ENCODE measurements at places on chromosomes 1 and 21. TPM values are rescaled to one million over a fixed set of nuclear protein-coding genes. Genes with fewer than 3 reads are reported as not detected.

DNA sequence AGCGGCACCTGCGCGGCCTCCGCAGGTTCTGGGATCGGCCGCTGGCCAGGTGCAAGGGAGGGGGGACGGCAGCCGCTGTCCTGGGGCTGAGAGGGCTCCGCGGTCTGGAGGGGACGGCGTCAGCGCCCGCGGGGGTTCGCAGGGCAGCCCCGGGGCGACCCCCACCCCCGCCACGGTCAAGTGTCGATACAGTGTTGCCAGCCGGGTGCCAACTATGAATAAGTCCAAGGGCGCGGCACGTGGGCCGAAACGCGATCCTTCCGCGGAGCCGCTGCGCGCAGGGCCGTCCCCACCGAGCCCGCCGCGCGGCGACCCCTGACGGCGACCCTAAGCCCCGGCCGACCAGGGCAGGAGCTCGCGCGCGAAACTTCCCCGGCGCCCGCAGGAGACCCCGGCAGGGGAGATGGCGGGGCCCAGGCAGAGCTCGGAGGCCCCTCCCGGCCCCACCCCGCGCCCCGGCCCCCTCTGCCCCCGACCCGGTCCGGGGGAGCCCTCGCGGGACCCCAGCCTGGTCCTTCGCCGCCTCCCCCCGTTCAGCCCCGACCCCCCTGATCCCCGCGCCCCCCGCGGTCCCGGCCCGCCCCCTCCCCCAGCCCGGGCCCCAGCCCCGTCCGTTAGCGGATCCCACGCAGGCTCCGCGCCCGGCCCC is 586 bp upstream of the AGPAT3 start:
- DNase-seq: peak; percentile 88

DNA sequence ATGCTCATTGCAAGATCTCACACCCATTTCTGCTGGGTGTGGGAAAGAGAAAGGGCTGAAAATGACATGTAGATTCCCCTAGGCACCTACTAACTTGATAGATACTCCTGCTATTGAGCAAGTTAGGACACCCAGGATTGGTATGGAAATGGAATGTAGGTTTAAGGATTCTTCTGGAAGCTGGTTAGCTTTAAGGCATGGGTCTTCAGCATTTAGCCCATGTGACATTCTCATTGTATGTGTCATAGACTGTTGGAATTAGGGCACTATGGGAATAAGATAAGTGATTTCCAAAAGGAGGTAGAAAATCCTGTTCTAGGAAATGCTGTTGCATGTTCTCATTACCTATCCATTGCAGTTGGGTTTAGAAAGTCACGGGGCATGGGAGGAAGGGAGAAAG is 76.2 kb downstream of the DISC1 start:
- no peak for DNase-seq

- DNase-seq: no peak
Observed at GRCh38 chr1:71778940-71779339, 503.4 kb downstream of the NEGR1 start.

GRCh38 chr1:67855444-67855843 is 22.2 kb upstream of the GNG12 start:
- no peak for DNase-seq

GRCh38 chr21:38911484-38912101 is 105.9 kb downstream of the ETS2 start:
- no peak for DNase-seq

GRCh38 chr1:89022167-89022959 is at the start of gene GBP3:
GBP3 (minus strand) TSS chr1:89022866; CDS start chr1:89020721, 2,145 bp downstream.
- DNase-seq: no peak

GRCh38 chr1:208010487-208011071 is 99.7 kb upstream of the CD34 start:
- no peak for DNase-seq

GRCh38 chr1:179955731-179956130 is 1.1 kb downstream of the CEP350 start:
- no peak for DNase-seq

- DNase-seq: no peak
Observed at GRCh38 chr1:212310383-212310782, 25.2 kb downstream of the PPP2R5A start.

- no peak for DNase-seq
Observed at GRCh38 chr1:50970509-50970887, 453 bp downstream of the CDKN2C start.

DNA sequence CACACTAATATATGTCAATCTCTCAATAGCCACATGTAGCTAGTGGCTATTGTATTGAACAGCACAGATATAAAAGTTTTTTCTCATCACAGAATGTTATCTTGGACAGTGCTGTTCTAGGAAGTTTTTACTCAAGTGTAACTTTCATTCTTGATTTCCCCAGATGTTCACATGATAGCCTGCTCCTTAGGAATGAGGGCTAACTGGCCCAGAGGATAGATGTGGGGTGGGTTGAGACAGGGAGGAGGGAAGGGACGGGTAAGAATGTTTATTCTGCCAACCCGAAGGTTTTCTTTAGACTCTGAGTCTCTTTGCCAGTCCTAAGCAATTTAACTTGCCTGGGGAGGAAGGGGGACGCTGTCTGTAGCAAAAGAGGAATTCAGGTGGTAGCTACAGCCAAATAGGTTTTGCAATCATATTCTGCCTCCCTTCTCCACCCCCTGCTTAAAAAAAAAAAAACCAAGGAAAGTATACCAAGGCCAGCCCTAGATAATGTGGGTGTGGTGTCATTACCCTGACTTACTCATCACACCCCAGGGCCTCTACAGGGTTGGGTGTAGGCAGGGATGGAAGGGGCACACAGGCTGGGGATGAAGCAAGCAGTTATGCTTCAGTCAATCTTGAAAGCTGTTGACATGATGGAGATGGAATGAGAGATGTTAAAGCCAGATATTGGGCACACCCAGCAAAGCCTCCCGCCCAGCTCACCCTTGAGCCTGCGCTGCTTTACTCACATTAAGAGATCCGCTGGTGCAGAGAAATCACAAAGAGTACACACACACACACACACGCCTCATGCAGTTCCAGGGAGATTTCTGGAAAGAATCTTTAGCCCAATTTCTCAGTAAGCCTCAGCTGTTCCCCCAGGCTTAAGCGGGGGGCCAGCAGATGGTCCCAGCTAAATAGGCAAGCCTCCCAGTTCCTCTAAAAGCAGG is 59.9 kb downstream of the PLXNA2 start:
- DNase-seq: no peak

DNA sequence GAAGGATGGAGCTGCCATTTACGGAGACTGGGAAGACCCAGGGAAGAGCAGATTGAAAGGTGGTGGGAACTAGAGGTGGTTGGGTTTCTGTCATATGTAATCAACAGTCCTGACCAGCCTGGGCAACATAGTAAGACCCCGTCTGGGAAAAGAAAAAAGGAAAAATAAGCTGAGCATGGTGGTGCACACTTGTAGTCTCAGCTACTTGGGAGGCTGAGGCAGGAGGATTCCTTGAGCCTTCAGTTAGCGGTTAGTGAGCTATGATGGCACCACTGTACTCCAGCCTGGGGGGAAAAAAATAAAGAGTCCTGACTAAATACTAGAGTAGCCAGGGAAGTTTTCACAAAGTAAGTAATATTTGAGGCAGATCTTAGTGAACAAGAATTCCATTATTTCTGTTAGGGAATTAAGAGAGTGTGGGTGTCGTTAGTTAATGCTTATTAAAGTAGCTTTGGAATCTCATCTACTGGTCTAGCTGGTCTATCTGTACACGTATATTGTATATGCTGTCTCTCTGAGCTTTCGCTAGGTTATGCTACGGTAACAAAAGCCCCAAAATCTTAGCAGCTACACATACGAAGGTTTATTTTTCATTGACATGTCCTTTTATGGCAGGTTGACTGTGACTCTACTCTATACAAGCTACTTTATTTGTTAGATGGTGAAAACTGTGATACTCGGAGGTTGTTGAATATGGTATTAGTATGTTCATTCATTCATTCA is 4.4 kb downstream of the NBPF1 start:
- no peak for DNase-seq

GRCh38 chr1:244599937-244600350 is 53.0 kb upstream of the DESI2 start:
- no peak for DNase-seq

GRCh38 chr21:46207006-46207919 is 21.3 kb downstream of the LSS start:
- DNase-seq: peak; percentile 50

The CELA2B gene
- total RNA-seq: 2,290 TPM

The HRNR gene
- total RNA-seq: not detected

The XCL1 gene
- total RNA-seq: not detected

The UQCRHL gene
- total RNA-seq: 0.35 TPM

The SNAPIN gene
- total RNA-seq: 8.7 TPM

The KCNK1 gene
- total RNA-seq: 2.3 TPM

The RIMS3 gene
- 0.92 TPM for total RNA-seq

All from pancreas (tissue), 10 donors.